ENCODE measurements at places on chromosomes 5 and 9. TPM values are rescaled to one million over a fixed set of nuclear protein-coding genes. Genes with fewer than 3 reads are reported as not detected.

RNF130 gene
- polyA plus RNA-seq = 10.9 TPM

DMGDH gene
- polyA plus RNA-seq = 0.33 TPM

SPTAN1 gene
- polyA plus RNA-seq = 81.9 TPM

CTXN3 gene
- polyA plus RNA-seq = not detected

DRD1 gene
- not detected for polyA plus RNA-seq

All from CD4-positive, CD25-positive, alpha-beta regulatory T cell (primary cell).